RWPE2 (cell line): ENCODE measurements at places on chromosomes 2 and 18.

DNA sequence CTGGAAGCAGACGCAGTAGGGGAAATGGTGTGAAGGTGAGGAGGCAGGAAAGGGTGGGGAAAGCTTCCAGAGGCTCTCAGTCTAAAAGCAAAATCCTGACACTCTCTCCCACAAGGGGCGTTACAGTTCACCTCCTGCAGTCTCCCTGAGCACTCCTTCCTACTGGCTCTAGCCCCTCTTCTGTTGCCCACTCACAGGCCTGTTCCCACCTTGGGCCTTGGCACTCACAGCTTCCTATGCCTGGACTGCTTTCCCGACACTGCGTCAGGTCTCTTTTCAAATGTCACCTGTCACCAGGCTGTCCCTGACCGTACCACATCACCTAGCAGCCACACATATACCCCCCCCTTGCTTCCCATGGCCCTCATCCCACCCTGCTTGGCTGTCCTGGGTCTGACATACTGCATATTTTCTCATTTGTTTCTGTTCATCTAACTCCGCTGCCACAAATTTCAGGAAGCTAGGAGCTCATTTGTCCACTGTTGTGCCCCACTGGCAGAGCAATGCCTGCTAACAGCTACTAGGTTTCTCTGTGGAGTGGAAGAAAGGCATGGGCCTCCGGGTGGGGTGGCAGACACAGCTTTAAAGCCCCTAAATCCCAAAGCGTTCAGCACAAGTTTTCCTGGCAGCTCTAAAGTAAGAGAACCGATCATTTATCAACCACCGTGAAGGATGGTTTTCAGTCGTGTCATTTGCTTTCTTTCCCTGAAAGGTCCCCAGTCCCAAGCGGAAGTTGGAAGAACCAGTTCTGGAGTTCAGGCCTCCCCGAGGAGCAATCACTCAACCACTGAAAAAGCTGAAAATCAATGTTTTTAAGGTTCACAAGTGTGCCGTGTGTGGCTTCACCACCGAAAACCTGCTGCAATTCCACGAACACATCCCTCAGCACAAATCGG is 118.8 kb downstream of the ZNF532 start:
- DNase-seq, result no peak

- DNase-seq, result no peak
Measured at GRCh38 chr2:180607514-180608049, 372.8 kb upstream of the UBE2E3 start.

DNA sequence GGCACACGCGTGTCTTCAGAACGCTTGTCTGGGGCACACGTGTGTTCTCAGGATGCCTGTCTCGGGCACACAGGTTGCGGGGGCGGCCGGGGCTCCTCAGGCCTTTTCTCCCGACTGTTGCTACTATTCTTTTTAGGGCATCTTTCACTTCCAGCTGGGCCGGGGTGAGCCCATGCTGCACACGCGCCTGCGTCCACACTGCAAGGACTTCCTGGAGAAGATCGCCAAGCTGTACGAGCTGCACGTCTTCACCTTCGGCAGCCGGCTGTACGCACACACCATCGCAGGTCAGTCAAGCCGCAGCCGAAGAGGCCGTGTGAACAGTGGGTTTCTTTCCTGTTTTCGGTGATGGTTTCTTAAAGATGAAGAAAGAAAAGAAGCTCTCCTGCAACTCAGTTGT is 25.0 kb downstream of the CTDP1 start:
- no peak for DNase-seq

- DNase-seq, result peak; percentile 45
Measured at GRCh38 chr2:28395334-28396061, 2.8 kb downstream of the FOSL2 start.

GRCh38 chr2:96856776-96857666 is 795 bp downstream of the ANKRD39 start:
- no peak for DNase-seq

GRCh38 chr2:10033251-10034006 is 9.9 kb upstream of the KLF11 start:
- no peak for DNase-seq

DNA sequence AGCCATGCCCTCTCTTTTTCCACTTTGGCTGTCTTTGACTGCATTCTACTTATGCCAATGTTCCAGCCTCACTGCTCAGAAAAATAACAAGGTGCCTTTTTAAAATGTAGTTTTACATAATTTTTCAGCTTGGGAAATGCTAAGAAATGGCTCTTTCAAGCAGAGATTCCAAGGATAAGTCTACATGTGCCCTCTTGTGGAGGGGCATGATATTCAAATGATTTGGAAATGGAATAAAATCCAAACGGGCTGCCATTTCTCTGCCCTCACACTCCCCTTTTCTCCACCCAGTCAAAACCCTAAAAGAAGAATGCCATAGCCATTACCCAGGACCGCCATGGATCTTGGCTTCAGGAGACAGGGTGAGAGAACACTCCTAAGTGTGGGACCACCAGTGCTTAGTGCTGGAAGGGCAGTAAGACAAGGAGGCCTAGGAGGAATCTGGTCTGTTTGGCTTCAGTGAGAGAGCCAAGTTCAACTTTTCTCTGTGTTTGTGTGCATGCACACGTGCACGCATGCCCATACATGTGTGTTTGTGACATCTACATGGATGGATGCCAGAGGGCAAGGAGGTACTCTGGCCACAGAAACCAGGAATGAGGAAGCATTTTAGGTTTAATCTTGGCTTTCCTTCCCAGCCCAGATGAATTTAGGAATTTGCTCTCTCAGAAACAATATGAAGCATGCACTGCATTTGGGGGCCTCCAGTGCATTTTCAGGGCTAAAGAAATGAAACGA is 174.0 kb upstream of the SLC14A2 start:
- no peak for DNase-seq

- DNase-seq, result no peak
Measured at GRCh38 chr18:55090564-55091188, 131.4 kb upstream of the CCDC68 start.

DNA sequence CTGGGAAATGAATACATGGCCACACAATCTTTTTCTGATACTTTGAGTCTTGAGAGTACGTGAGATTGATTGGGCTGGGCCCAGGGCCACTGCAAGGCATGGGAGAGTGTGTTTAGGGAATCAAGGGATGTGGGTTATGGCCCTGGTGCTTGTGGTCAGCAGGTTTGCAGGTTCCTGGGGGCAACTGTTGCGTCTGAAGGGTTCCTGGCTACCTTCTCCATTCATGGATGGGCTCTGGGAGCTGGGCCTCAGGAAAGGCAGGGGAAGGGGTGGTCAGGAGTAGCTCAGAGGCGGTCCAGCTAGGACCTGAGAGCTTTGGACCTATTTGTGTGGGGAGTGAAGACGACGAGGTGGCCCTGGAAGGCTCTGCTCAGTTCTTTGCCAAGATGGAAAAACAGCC is 8.4 kb upstream of the ZAP70 start:
- DNase-seq, result no peak

DNA sequence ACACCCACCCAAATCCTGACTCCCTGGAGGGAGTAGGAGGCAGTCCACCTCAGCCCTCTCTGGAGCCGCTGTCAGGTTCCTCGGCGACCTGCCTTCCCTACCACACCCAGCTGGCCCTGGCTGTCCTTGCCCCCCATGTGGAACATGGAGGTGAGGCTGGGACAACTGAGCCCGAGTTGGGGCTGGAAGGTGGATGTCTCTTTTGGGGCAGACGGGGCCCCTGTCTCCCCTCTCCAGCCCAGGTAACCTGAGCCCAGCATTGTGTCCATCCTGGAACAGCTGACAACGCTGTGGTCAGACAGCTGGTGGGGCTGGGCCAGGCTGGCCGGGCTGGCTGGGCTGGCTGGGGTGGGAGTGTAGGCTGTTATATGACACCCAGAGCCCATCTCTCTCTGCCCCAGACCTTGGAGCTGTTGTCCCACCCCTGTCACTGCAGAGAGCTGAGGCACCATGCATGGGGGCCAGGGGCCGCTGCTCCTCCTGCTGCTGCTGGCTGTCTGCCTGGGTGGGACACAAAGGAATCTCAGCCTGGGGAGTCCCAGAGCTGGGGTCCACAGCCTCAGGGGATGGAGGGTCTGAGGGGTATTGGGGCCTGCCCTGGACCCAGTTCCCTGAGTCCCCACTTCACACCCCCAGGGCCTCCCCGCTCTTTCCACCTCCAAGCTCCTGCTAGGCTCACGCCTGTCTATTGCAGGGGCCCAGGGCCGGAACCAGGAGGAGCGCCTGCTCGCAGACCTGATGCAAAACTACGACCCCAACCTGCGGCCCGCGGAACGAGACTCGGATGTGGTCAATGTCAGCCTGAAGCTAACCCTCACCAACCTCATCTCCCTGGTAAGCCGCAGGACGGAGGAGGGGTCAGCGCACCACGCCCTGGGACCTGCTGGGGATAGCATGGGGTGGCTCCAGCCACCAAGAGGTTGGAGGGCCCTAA is at the start of gene CHRNG:
TSS of gene CHRNG (plus strand) at position 395 of the 934 bp plus-strand sequence. CDS start at position 451, 56 bp downstream.
- no peak for DNase-seq

GRCh38 chr2:148255929-148256328 is 235.0 kb downstream of the MBD5 start:
- DNase-seq, result no peak

DNA sequence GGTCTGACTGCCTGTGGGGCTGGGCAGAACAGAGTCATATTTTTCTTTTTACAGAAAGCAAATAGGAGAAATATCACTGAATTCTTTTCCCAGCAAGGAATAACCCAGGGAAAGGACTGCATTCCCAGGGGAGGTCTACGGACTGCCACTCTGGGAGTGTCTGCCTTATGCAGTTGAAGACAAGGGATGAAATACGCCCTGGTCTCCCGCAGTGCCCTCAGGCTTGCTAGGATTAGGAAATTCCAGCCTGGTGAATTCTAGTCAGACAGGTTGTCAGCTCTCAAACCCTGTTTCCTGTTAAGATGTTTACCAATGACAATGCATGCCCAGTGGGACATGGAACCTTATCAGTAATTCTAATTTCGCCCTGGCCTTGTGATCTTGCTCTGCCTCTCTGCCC is 30.3 kb upstream of the PDK1 start:
- no peak for DNase-seq

DNA sequence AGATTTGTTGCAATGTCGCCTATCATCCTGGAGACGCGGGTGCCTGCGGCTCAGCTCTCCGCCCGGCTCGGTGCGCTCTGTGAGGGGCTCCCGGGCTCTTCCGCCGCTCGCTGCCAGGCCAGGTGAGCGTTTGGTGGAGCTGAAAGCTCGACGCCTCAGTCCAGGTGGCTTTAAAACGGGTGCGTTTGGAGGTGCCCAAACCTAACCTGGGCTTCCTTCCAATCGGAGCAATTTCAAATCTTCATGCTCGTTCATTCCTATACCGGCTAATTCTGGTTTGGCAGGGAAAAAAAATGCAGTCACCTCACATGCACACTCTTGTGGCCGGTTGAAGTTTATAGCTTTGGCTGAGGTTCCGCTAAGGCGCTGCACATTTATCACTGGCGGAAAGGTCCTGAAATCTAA is at the start of gene SLC16A14:
TSS of gene SLC16A14 (minus strand) at position 274 of the 405 bp plus-strand sequence. CDS start 9,572 bp downstream, outside the sequence.
- DNase-seq, result no peak

- no peak for DNase-seq
Measured at GRCh38 chr2:233915128-233915527, 2.0 kb upstream of the TRPM8 start.
